ENCODE measurements at places on chromosomes 4 and X.

DNA sequence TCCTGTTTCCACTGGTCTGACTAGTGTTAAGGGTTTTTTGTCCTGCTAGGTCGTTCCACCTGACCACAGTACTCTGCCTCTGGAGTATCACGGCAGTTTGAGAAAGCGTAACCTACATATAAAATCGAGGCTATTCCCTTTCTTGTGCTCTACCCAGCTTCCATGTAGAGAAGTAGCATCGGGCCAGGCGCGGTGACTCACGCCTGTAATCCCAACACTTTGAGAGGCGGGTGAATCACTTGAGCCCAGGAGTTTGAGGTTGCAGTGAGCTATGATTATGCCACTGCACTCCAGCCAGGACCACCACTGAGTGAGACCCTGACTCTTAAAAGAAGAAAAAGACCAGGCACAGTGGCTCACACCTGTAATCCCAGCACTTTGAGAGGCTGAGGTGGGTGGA lies 7.5 kb downstream of the PPEF1 start:
- no peak overlapping the region for H3K4me3 ChIP-seq
- no peaks in the 10 kb centered on the region for H3K4me1 ChIP-seq
- H3K36me3 ChIP-seq: no peaks in the 10 kb centered on the region
- DNase-seq: no peak
- H3K27ac ChIP-seq: no peak overlapping the region

DNA sequence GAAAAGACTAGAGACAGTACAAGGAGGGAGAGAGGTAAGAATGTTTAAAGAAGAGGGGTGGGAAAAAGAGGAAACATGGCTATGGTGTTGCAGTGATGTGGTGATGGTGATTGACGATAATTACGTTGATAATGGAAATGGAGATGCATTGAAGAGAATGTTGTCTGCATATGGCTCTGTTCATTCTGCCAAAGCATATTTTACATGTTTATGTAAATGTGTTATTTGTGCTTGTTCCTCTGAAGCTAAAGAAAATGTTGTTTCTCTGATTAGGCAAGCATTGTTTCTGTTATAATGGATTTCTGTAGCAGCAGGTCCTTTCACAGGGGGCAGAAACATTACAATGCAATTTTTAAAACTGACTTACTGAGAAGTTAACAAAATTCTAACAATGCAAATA lies 958.8 kb downstream of the CCSER1 start:
- no peaks in the 10 kb centered on the region for H3K4me1 ChIP-seq
- H3K4me3 ChIP-seq: no peak overlapping the region
- H3K27ac ChIP-seq: no peak overlapping the region
- H3K36me3 ChIP-seq: no peaks in the 10 kb centered on the region
- no peaks in the 10 kb centered on the region for H3K27me3 ChIP-seq

GRCh38 chr4:41148292-41148691 lies 66.0 kb downstream of the APBB2 start:
- H3K27ac ChIP-seq: no peak overlapping the region
- H3K4me3 ChIP-seq: no peak overlapping the region
- DNase-seq: no peak
- H3K4me1 ChIP-seq: no peaks in the 10 kb centered on the region

- no peak for DNase-seq
- no peaks in the 10 kb centered on the region for H3K4me1 ChIP-seq
- H3K4me3 ChIP-seq: no peak overlapping the region
- H3K27me3 ChIP-seq: no peaks in the 10 kb centered on the region
These were observed 208.6 kb upstream of the PRPS2 start for GRCh38 chrX:12582649-12583048.

- no peak overlapping the region for H3K4me3 ChIP-seq
- no peaks in the 10 kb centered on the region for H3K4me1 ChIP-seq
- no peak for DNase-seq
- H3K27me3 ChIP-seq: no peaks in the 10 kb centered on the region
- H3K36me3 ChIP-seq: peaks cover 51% of the 10 kb centered on the region
These were observed 33.7 kb upstream of the MSANTD1 start for GRCh38 chr4:3215256-3215655.

DNA sequence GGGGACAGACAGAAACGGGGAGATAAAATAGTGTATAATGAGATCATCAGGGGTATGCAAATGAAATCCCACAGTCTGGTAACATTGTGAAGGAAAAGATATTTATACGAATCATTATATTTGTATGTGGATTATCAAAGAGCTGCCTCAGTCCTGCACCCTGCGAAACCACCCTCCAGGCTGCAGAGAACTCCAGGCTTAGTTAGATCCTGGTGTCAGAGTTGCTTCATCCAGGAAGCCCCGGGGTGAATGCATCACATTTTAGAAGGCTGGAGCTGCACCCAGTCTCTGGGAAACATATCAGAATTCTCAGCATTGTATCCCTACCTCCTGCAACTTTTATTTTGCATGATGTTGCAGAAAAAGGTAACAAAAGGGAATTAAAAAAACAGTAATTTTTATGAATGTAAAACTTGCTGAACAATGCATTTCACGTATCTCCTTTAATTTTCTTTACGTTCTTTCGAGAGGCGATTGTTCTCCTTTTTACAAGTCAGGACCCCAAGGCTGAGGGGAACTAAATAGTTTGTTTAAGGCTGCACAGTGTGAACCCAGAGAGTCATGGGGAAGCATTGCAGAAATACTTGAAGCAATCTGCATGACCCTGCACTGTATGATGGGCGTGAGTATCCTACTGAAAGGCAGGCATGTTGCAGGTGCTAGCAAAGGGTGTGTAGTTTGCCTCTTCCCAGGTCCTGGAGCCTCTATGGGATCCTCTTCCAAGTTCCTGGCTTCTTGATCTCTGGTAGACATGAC lies 299.5 kb upstream of the CLNK start:
- no peaks in the 10 kb centered on the region for H3K27me3 ChIP-seq
- no peaks in the 10 kb centered on the region for H3K36me3 ChIP-seq
- no peaks in the 10 kb centered on the region for H3K4me1 ChIP-seq
- no peak overlapping the region for H3K4me3 ChIP-seq
- no peak overlapping the region for H3K27ac ChIP-seq

GRCh38 chrX:150360331-150360730 lies 2.8 kb upstream of the MAMLD1 start:
- no peak overlapping the region for H3K4me3 ChIP-seq
- DNase-seq: no peak
- H3K36me3 ChIP-seq: no peaks in the 10 kb centered on the region

- DNase-seq: peak; percentile 15
- no peaks in the 10 kb centered on the region for H3K36me3 ChIP-seq
- H3K4me1 ChIP-seq: 0 out of 2 replicates have a peak, but pooled peaks cover 4% of the 10 kb centered on the region
These were observed at the start of gene DGAT2L6 for GRCh38 chrX:70176938-70177533. DGAT2L6 (plus strand) TSS chrX:70177483; CDS start chrX:70177583, 100 bp downstream.

GRCh38 chrX:69287095-69287494 lies 121.8 kb upstream of the PJA1 start:
- DNase-seq: no peak
- no peak overlapping the region for H3K4me3 ChIP-seq
- H3K4me1 ChIP-seq: no peaks in the 10 kb centered on the region
- H3K27me3 ChIP-seq: no peaks in the 10 kb centered on the region
- no peak overlapping the region for H3K27ac ChIP-seq

- H3K27me3 ChIP-seq: no peaks in the 10 kb centered on the region
- no peak overlapping the region for H3K4me3 ChIP-seq
- no peaks in the 10 kb centered on the region for H3K4me1 ChIP-seq
- DNase-seq: no peak
- no peak overlapping the region for H3K27ac ChIP-seq
These were observed 70.0 kb downstream of the NYX start for GRCh38 chrX:41516999-41517765.
